Stimulated activated CD8-positive, alpha-beta memory T cell treated with anti-CD3 and anti-CD28 coated beads, Interleukin-15, amount 100 ng/mL, for 48 hours (primary cell): ENCODE measurements at places on chromosomes 2 and 18.
A peak's percentile ranks its signal among the peaks of the same experiment; 100 is the strongest.

DNA sequence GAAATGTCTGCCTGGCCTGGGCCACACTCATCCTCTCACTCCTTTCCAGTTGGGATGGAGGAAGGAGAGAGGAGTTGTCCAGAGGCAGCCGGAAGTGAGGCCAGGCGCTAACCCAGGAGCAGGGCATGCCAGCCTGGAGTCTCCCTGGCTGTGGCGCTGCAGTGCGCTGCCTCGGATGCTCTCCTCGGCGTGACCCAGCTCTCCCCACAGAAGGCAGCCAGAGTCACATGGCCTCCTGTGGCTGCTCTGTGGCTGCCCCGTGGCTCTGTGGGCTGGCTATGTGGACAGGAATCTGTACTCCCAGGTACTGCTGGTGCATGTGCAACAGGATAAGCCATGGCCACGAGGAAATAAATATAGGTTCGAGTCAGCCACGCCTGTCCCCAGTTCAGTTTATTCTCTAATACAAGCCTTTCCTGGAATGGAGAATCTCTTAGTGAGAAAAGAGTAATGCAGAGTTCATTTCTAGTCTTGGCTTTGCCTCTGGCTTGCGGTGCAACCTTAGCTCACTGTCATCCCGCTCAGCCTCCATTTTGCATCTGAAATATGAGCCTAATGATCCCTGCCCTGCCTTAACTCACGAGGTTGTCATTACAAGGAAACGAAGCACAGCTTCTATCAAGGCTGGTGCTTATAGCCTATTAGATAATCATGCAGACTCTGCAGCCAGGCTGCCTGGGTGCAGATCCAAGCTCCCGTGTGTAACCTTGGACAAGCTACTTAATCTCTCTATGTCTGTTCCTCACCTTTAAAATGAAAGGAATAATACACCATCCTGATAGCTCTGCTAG, 106.3 kb downstream of the ANTXR1 start:
- no peak for DNase-seq

GRCh38 chr2:224982910-224983711, 59.2 kb downstream of the DOCK10 start:
- no peak for DNase-seq

DNA sequence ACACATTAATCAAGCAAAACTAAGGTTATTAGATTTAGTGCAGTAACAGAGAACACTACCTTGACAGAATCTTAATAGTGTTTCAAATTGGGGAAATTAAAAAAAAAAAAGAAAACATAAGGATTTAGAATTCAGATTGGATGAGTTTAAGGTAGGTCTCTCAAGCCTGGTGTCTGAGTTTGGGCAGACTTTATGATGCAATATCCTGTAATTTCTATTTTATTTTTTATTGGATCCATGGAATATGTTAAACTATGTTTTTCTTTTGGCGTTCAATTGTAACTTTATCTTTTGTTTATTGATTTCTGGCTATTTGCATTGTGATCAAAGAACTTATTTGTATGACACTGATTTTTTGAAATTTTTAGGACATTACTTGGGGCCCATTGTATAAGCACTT, 394.1 kb upstream of the NETO1 start:
- DNase-seq: no peak

GRCh38 chr2:214139630-214140284, 271.1 kb upstream of the VWC2L start:
- no peak for DNase-seq

DNA sequence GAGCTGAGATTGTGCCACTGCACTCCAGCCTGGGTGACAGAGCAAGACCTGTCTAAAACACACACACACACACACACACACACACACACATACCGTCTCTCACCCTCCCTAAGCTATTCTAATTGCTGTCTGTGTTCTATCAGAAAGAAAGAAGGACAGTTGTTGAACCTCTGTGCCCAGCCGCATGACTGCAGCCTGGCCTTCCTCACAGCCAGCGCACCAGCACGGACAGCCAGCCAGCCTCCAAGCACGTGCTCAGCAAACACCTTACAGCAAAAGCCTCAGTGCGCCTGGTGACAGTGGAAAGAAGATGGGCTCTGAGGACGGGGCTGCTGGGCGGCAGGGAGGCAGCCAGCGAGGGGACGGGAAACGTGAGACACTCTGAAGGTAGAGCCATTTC, 58.0 kb downstream of the ZNF516 start:
- no peak for DNase-seq

DNA sequence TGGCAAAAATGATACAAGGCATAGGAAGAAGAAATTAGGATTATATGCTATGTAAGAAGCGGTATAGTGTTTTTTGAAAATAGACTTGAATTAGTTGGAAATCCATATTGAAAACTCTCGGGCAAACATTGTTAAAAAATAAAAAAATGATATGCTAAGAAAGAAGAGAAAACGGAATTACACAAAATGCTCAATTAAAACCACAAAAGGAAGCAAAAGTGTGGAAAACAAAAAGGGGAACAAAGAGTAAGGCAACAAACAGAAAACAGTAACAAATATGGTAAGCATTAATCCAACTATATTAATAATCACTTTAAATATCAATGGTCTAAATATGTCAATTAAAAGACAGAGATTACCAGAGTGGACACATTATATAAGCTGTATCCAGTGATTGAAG, 58.4 kb downstream of the TXNL1 start:
- no peak for DNase-seq

DNA sequence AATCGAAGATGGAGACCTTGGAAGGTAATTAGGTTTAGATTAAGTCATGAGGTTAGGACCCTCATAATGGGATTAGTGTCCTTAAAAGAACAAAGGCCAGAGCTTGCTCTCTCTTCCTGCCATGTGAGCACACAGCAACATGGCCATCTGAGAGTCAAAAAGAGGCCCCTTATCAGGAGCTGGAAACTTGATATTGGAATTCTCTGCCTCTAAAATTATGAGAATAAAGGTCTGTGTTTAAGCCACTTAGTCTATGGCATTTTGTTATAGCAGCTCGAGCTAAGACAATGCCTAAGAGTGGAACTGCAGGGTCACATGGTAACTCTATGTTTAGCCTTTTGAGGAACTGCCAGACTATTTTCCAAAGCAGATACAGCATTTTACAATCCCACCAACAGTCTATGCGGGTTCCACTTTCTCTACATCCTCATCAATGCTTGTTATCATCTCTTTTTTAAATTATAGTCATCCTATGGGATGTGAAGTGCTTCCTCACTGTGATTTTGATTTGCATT, 42.4 kb downstream of the THADA start:
- no peak for DNase-seq

DNA sequence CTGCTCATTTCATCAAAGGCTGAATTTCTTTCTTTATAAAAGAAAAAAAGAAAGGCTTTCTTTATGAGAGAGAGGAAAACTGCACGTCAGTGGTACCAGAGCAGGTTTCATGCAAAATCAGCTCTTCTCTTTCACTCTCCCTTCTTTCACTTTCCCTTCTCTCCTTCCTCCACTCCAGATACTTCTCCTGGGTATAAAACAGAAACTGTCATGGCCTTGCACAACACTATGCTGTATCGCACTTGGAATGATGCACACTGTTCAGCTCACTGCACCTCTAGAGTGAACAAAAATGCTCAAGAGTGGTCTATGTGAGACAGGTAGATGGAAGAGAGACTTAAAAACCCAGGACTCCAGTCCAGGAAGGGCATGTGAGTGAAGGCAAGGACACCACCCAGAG, 73.8 kb downstream of the KLF7 start:
- DNase-seq: no peak

GRCh38 chr2:220175967-220176366, 548.5 kb downstream of the SLC4A3 start:
- DNase-seq: no peak

DNA sequence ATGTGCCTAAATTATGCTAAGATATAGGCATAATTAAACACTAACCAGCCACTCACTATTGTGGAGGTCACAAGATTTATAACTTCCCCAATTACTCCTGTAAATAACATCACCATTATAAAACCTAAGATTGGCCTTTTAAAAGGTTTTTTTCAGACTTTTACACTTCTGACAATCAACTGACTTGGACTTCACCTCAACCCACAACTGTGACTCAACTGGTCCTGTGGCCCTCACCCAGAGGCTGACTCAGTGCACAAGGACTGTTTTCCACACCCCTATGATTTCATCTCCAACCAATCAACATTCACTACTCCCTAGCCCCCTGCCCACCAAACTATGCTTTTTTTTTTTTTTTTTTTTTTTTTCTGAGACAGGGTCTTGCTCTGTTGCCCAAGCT, 11.6 kb downstream of the TTR start:
- peak; percentile 11 for DNase-seq

DNA sequence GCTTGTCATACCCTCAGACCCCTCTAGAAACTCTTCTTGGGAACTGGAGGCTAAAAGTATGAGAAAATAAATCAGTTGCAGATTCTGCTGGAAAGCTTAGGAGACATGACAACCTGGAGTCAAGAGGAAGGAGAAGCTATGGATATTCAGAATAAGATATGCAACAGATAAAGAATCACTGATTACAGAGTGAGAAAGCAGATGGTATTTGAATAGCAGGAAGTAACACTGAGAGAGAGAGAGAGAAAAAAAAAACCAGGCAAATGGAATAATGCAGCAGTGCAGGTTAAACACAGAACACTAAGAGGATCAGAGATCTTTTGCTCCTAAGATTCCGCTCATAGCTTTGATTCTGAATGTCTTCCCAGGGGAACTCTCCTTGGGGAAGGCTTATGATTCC, 1284.1 kb upstream of the NXPH2 start:
- DNase-seq: no peak

GRCh38 chr18:76471593-76471992, 23.4 kb downstream of the ZNF516 start:
- no peak for DNase-seq

- DNase-seq: no peak
Observed at GRCh38 chr2:234977228-234977679, 25.4 kb downstream of the SH3BP4 start.

DNA sequence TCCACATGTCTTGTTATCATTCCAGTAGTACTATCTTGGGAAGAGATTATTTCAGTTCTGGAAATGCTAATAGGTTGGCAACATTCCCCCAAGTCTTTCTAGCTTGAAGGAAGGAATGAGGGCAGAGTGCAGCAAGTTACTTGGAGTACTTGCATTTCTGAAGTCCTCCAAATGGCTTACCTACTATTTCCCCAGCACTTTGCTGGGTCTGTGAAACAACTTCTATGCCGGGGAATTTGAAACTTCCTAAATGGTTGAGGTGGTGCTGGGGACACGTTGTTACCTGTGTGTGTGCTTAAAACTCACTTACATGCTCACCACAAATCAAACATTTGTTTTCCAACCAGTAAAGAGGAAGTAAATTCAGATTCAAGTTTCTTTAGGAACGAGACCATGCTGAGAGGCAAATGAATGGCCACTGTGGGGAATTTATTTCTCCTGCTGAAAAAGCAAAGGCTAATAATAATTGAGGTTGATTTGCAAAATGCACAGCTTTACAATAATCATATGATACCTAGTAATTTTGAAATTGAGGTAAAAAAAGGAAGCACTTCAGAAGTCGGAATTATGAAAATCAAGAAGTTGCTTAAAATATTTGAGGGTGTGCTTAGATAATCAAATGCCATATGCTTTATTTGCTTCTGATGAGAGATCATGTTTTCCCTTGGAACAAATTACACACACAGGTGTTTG, 1167.7 kb upstream of the ZEB2 start:
- DNase-seq: no peak

GRCh38 chr18:76450452-76451395, 44.3 kb downstream of the ZNF516 start:
- DNase-seq: no peak

DNA sequence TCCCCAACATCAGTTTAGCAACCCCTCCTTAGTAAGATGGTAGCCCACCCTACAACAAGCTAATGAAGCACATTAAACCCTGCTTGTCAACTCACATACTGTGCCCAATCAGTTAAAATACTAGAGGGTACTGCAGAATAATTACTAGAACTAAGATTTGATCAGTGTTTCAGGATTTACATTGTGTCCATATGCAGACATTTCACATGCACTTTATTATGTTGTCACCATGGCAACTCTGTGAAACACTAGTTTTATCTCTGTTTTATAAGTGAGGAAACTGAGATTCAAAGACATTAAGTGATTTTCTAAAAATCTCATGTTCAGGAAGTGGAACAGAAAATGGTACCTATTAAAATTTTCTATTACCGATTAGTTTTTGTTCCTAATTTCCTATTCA, 61.7 kb downstream of the CYBRD1 start:
- DNase-seq: no peak

DNA sequence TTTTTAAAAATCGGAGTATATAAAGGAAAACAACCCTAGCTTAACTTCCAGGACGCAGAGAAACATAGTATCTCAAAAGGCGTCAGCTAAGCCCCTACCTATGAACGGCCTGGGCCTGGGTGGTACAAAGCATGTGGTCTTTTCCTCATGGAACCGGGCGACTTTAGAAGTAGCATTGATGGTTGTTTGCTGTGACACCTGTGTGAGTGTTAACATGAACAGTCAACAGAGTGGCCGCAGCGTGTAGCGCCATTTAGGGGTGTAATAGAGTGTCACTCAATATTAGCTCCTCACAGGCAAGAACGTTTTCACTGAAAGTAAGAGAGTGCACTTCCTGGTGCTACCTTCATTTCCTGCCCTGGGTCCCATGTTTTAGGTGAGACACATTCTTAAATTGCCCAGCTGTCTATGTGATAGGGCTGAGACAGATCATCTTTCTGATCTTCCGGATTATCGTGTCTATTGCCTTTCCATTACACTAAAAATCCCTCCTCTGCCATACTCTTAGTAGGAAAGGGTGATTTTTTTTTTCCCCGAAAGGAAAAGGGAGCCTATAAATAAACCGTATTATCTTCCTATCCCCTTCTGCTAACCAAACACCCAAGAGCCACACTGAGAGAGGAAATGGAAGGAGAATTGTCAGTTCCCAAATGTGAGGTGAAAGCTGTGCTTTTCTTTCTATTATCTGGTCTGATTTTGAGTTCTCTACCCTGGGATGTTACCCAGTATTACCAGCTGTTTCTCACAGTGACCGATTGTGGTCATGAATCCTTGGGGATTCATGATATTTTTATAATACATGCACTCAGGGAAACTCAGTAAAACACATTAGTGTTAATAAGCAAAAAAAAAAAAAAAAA, 1.3 kb downstream of the GORASP2 start:
- no peak for DNase-seq

DNA sequence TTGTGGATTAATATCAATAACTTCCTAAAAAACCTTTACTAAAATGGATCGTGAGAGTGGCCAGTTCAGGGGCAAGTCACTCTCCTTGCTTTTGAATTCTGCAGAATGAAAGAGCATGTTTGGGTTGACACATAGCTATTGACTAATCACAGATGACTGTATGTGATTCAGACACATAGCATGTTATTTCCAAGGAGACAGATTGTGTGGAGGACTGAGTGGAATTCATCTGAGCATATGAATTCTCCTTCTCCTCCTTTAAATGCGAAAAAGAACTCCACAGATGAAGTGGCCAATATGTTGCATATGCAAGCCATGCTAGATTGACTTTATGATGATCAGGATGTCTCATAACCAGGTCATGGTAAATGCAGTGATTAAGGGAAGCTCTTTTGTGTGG, 249.4 kb upstream of the FAM98A start:
- DNase-seq: no peak

- no peak for DNase-seq
Observed at GRCh38 chr2:6921321-6921922, 4.2 kb downstream of the RNF144A start.
